ENCODE measurements at places on chromosomes 5 and 9.

DNA sequence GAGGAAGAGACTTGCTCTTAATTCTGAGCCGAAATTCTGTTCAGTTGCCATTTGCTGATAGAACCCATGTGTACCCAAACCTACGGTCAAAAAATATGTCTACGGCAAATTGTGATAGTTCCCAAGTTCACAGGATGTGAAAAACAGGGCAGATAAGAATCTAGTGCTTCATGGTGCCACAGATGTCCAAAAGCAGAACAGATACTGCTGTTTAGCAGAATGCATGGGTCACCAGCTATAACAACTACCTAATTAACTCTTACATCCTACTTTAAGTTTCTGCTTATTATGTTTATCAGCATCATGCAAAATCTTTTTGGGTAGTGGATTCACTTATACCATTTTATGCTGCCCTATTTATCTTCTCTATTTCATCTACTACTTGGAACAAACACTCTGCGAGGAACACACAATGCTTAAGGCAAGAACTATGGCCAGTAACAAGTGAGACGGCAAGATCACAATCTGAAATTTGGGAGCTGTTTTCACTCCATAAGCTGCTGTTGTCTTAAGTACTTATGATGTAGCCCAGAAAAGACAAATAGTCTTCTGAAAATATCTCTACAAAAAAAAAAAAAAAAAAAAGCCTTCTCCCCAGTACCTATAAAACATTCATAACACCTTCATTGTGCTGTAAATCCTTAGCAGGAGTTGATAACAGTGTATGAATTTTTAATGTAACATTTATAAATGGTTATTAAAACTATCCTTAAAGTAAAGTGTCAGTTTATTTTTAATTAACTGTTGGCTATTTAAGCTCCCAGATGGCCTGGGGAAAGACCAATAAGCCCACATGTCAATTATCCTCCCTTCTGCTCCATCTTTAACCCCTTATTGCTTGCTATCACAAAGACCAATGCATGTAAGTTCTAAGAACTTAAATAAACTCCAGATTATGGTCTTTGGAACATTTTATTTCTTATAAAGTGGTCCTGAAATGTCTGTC lies 232.3 kb downstream of the TLR4 start:
- peaks cover 2% of the 10 kb centered on the region for H3K36me3 ChIP-seq
- DNase-seq = no peak
- H3K27ac ChIP-seq = no peak overlapping the region
- 0 out of 2 replicates have a peak, but pooled peaks cover 4% of the 10 kb centered on the region for H3K4me1 ChIP-seq

GRCh38 chr5:72163349-72163983 lies 56.2 kb downstream of the MAP1B start:
- H3K27ac ChIP-seq = peak overlapping the region; percentile 12
- no peak for DNase-seq
- no peaks in the 10 kb centered on the region for H3K27me3 ChIP-seq
- H3K36me3 ChIP-seq = no peaks in the 10 kb centered on the region
- no peak overlapping the region for H3K4me3 ChIP-seq

DNA sequence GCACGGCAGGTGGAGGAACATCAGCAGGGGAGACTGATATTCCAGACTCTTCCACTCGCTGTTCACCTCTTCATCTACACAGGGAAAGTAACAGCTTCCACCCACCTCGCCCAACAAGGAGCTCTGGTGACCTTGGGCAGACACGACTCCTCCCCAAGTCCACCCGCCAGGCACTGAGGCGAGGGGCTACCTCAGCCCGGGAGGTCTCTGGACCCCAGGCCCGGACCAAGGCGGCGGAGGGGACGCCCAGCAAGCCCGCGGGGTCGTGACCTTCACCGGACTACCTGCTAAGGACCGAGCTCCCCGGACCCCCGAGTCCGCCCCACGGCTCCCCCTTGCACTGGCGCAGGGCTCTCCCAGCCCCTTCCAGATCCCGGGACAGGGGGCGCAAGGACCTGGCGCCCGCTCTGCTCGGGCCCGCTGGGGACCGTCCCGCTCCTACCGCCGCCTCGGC lies 70.2 kb upstream of the LPCAT1 start:
- peaks cover 25% of the 10 kb centered on the region for H3K36me3 ChIP-seq
- peaks cover 22% of the 10 kb centered on the region for H3K4me1 ChIP-seq
- no peak overlapping the region for H3K27ac ChIP-seq
- no peak for DNase-seq
- H3K4me3 ChIP-seq = peak overlapping the region; percentile 80

- H3K4me1 ChIP-seq = peaks cover 21% of the 10 kb centered on the region
- no peak overlapping the region for H3K4me3 ChIP-seq
- H3K27ac ChIP-seq = no peak overlapping the region
- no peak for DNase-seq
- peaks cover 15% of the 10 kb centered on the region for H3K36me3 ChIP-seq
- peaks cover 95% of the 10 kb centered on the region for H3K27me3 ChIP-seq
Measured at GRCh38 chr9:38382141-38382540, 10.4 kb upstream of the ALDH1B1 start.

DNA sequence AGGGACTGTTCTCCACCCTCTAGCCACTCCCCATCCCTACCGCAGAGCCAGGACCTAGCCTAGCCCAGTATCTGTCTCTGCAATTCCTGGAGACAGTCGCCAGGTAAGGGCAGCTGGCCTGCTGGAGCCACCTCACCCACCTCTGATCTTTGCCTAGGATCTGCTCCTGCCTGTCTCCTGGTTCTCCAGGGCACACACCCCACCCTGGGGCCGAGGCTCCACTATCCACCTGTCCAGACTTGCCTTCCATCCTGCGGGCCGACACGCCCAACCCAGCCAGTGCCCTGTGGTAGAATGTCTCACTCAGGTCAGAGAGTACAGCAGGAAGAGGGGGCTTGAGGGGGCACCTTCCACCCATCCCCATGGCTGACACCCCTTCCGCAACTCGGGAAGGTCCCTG lies 15.7 kb upstream of the AQP7 start:
- no peak for DNase-seq
- H3K4me3 ChIP-seq = no peak overlapping the region
- no peaks in the 10 kb centered on the region for H3K27me3 ChIP-seq
- no peaks in the 10 kb centered on the region for H3K36me3 ChIP-seq

GRCh38 chr9:137150617-137151457 lies 11.9 kb downstream of the GRIN1 start:
- no peaks in the 10 kb centered on the region for H3K36me3 ChIP-seq
- H3K27me3 ChIP-seq = peaks cover 17% of the 10 kb centered on the region
- no peak overlapping the region for H3K27ac ChIP-seq
- no peaks in the 10 kb centered on the region for H3K4me1 ChIP-seq
- no peak overlapping the region for H3K4me3 ChIP-seq
- peak; percentile 80 for DNase-seq

DNA sequence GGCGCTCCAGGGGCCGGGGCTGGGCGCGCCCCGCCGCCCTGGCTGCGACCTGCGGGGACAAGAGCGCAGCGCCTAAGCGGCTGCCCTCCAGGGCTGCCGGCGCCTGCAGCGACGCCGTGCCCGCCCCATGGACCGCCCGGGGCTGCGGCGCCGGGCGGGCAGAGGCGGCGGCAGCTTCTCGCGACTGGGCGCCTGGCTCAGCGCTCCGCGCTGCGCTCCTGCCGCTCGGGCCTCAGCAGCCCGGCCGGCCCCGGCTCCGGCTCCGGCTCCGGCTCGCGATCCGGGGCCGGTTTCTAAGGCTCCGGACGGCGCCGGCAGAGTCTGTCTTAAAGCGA lies at the start of gene PITX1:
PITX1 (minus strand) TSS at position 328 of the 335 bp plus-strand sequence. CDS start 347 bp downstream, outside the sequence.
- H3K36me3 ChIP-seq = no peaks in the 10 kb centered on the region
- H3K27ac ChIP-seq = no peak within 1 kb of the TSS
- no peak for DNase-seq
- H3K4me3 ChIP-seq = peak within 1 kb of the TSS; percentile 79
- H3K4me1 ChIP-seq = peaks cover 51% of the 10 kb centered on the region

DNA sequence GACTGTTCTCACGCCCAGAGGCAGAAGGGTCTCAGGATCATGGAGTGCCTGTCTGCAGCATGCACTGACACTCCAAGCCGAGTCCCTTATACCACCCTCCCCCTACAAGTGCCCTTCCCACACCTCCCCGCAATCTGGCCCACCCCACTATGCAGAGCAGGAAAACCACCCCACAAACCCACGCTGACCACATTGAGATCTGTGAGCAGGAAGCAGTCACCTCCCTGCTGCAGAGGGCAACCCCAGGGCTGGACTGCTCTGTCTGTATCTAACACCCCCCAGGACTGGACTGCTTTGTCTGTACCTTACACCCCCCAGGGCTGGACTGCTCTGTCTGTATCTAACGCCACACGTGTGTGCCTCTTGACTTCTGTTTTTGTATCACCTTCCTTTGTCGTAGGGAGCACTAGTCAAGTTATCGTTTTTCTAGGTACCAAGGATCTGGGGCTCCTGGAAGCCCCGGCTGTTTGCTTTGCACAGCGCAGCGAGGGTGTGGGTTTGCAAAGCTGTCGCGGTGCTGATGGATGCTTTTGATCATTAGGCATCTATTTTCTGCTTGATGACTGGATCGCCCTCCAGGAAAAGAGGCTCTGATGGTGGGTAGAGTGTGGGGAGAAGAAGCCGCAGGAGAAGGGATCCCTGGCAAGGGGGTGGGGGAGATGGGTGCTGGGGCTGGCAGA lies 21.5 kb downstream of the OLFM1 start:
- H3K36me3 ChIP-seq = no peaks in the 10 kb centered on the region
- H3K4me3 ChIP-seq = no peak overlapping the region
- DNase-seq = no peak
- no peak overlapping the region for H3K27ac ChIP-seq

DNA sequence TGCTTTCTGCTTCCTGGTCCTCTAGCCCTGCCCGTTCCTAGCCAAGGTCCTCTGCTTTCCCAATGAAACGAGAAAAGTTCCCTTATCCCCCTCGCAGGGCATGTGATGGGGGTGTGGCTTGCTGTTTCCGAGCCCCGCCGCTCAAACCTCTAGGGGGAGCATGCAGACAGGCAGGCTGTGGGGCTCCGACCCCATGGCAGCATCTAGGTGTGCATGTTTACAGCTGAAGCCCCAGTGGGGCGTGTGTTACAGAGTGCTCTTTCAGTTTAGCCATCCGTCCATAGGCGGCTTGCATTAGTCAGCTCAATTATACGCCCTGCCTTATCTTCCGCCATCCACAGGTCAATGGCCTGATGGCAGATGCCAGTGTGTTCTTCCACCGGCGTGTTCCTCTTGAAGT lies 48.3 kb upstream of the SPATA31E1 start:
- peaks cover 7% of the 10 kb centered on the region for H3K27me3 ChIP-seq
- no peak overlapping the region for H3K4me3 ChIP-seq
- peak; percentile 86 for DNase-seq
- peaks cover 16% of the 10 kb centered on the region for H3K4me1 ChIP-seq
- H3K36me3 ChIP-seq = no peaks in the 10 kb centered on the region

GRCh38 chr5:78295035-78295961 lies 800 bp upstream of the AP3B1 start:
- no peaks in the 10 kb centered on the region for H3K27me3 ChIP-seq
- peaks cover 21% of the 10 kb centered on the region for H3K4me1 ChIP-seq
- H3K4me3 ChIP-seq = peak overlapping the region; percentile 93
- peak; percentile 78 for DNase-seq
- H3K36me3 ChIP-seq = peaks cover 1% of the 10 kb centered on the region

DNA sequence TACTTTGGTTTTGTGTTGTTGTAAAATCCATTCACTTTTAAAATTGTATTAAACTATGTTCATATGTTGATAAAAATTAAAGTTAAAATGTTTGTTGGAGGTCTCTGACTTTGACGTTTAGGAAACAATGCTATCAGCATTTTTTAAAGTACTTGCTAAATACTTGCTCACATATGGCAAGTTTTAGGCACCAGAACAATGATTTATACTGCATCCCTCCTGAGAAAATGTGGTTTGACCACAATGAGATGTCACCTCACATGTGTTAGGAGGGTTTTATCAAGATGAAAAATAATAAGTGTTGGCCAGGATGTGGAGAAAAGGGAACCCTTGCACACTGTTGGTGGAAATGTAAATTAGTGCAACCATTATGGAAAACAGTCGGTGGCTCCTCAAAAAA lies 180.8 kb downstream of the HSD17B3 start:
- H3K4me1 ChIP-seq = peaks cover 14% of the 10 kb centered on the region
- no peak for DNase-seq
- peaks cover 21% of the 10 kb centered on the region for H3K36me3 ChIP-seq
- H3K27ac ChIP-seq = no peak overlapping the region
- no peak overlapping the region for H3K4me3 ChIP-seq

DNA sequence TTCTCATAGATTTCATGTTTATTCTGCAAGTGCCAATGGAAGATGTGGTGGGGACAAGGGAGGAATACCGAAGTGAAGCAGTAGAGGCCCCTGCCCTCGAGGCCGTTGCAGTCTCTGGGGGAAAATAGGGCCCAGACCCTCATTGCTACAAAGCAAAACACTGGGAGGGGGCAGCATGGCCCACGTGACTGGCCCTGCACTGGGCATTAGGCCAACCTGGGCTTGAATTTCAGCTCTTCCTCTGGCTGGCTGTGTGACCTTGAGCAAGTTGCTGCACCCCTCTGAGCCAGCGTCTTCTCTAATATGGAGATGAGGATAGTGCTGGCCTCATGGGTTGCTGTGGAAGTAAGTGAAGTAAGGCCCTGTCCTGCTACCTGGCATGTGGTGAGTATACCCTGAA lies 709 bp upstream of the SYNPO start:
- H3K36me3 ChIP-seq = no peaks in the 10 kb centered on the region
- no peaks in the 10 kb centered on the region for H3K27me3 ChIP-seq
- H3K4me3 ChIP-seq = no peak overlapping the region
- peak overlapping the region; percentile 85 for H3K27ac ChIP-seq
- no peak for DNase-seq

GRCh38 chr9:14538526-14538925 lies 154.7 kb downstream of the ZDHHC21 start:
- peaks cover 2% of the 10 kb centered on the region for H3K27me3 ChIP-seq
- no peak overlapping the region for H3K4me3 ChIP-seq
- no peaks in the 10 kb centered on the region for H3K36me3 ChIP-seq
- peaks cover 54% of the 10 kb centered on the region for H3K4me1 ChIP-seq
- no peak for DNase-seq
- no peak overlapping the region for H3K27ac ChIP-seq

DNA sequence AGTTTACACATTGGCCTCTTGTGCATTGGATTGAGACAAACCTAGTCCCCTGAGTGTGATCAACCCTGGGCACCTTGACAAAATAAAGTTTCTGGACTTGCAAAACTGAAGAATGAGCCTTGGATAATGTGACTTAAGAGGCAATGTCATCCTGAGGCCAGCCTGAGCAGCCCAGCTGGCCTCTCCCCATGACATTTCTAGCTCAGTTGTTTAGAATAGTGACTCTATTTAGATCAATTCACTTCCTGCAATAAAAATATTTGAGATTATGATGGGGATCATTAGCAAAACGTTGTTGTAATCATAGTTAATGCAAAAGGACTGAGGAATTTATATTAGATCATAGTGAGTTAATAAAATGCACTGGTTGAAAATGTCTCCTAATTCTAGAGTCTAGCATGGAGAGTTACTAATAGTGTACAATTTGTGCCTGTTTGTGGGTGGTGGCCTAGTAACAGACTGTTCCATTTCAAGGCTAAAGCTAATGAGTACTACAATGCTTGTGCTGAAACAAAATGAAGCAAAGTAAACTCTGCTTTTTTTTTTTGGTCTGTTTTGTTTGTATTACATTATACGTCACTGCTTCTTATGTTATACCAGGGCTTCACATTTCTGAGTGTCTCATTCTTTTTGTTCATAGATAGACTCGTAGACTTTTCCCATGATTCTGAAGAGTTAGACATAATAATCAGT lies 10.9 kb upstream of the RHOBTB3 start:
- H3K36me3 ChIP-seq = no peaks in the 10 kb centered on the region
- DNase-seq = no peak
- H3K27me3 ChIP-seq = no peaks in the 10 kb centered on the region
- no peak overlapping the region for H3K27ac ChIP-seq
- no peak overlapping the region for H3K4me3 ChIP-seq

GRCh38 chr5:151186538-151186937 lies 29.0 kb upstream of the ANXA6 start:
- peaks cover 2% of the 10 kb centered on the region for H3K36me3 ChIP-seq
- no peak overlapping the region for H3K27ac ChIP-seq
- no peaks in the 10 kb centered on the region for H3K27me3 ChIP-seq
- no peak overlapping the region for H3K4me3 ChIP-seq

Data from WTC11 (cell line).